GM12864 (cell line): ENCODE measurements at places on chromosomes 13 and 19.

DNA sequence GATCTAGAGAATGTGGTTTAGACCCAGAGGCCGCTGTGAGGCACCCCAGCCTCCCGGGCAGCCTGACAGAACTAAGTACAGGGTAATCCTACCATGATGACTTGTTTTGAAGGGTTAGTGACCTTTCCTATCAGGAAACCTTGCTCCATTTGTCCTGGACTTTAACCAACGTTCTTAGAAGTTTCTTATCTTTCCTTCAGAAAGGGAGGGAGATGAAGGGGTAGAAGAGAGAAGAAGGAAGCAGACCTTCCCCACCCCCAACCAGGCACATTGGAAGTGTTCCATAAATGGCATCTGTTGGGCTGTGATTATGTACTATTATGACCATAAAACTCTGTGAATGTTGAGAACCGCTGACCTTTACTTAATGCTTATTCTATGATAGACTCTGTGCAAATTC is 184.2 kb downstream of the OXGR1 start:
- no peak for DNase-seq

- no peak for DNase-seq
Measured at GRCh38 chr19:19520989-19521388, 5.0 kb downstream of the NDUFA13 start.

- DNase-seq: no peak
Measured at GRCh38 chr13:46389457-46390451, 2.7 kb upstream of the RUBCNL start.

- no peak for DNase-seq
Measured at GRCh38 chr13:44451126-44451525, 77.5 kb downstream of the SERP2 start.

DNA sequence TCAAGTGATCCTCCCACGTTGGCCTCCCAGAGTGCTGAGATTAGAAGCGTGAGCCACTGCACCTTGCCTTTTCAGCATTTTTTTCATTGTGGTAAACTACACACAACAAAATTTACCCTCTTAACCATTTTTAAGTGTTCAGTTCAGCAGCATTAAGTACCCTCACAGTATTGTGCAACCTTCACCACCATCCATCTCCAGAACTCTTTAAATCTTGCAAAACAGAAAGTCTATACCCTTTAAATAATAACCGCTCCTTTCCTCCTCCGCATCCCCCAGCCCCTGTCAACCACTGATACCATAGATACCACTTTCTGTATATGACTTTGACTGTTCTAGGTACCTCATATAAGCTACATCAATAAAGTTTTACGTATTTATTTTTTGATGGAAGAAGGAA is 20.8 kb upstream of the CASP14 start:
- no peak for DNase-seq

- no peak for DNase-seq
Measured at GRCh38 chr19:16470541-16470910, 1.2 kb downstream of the EPS15L1 start.

- no peak for DNase-seq
Measured at GRCh38 chr19:518598-519231, 11.4 kb downstream of the TPGS1 start.

GRCh38 chr13:103157016-103157415 is 90.8 kb upstream of the SLC10A2 start:
- no peak for DNase-seq

DNA sequence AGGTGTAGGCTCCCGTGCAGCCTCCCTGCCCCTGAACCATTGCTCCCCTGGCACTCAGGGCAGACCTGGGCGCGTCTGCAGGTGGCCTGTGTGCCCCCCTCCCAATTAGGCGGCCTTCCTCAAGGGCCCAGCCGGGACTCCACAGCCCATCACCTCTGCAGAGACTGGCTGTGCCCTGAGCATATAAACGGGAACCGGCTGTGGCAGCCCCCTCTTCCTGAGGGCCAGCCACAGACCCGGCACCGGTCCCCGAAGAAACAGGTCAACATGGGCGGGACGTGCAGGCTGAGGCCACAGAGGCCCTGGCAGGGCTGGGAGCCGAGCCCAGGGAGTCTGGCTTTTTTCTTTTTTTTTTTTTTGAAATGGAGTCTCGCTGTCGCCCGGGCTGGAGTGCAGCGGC is 12.0 kb downstream of the PIAS4 start:
- no peak for DNase-seq

DNA sequence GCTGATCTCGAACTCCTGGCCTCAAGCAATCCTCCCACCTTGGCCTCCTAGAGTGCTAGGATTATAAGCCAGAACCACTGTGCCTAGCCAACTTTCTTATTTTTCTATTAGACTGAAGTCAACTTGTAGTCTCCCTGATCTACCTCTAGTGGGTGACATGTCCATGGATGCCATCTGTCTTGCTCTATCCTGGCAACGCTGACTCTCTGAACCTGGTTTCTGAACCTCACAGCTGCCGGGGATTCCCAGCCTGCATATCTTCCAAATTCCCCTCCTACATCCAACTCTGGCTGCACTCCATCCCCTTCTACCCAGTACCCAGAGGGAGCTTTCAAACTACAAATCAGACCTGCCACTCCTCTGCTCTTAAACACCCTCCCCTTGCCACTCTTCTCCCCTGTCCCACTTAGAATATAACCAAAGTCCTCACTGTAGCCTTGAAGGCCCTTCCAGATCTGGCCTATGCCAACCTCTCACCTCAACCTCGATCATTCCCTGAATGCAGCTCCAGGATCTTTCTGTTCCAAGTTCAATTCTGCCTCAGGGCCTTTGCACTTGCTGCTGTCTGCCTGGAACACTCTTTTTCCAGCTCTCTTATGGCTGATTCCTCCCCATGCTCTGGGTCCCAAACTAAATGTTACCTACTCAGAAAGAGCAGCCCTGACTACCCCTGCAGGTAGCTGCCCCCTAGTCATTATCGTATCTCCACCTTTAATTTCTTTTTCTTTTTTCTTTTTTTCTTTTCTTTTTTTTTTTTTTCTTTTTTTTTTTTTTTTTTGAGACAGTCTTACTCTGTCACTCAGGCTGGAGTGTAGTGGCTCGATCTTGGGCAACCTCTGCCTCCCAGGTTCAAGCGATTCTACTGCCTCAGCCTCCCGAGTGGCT is 2.2 kb downstream of the CLIP3 start:
- no peak for DNase-seq

GRCh38 chr13:98201984-98202383 is 24.9 kb upstream of the RNF113B start:
- DNase-seq: no peak

GRCh38 chr13:113554333-113554700 is 30.2 kb upstream of the TFDP1 start:
- no peak for DNase-seq

DNA sequence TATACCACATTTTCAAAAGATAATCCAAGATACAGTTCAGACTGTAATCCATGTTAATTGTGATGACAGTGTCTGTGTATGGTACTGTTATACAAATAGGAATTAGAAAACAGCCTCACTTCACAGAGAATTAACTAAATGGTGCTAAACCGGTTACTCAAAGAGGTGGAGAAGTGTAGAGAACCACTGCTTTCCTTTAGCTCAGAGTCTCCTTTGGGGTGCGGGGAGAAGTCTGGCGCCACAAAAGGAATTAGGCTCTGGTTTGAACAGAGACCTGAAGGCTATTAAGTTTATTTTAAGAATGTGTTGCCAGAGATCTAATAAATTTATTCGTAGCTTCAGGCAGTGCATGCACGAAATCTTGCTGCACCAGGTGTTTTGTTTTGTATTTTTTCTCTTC is 65.8 kb downstream of the FREM2 start:
- DNase-seq: no peak

DNA sequence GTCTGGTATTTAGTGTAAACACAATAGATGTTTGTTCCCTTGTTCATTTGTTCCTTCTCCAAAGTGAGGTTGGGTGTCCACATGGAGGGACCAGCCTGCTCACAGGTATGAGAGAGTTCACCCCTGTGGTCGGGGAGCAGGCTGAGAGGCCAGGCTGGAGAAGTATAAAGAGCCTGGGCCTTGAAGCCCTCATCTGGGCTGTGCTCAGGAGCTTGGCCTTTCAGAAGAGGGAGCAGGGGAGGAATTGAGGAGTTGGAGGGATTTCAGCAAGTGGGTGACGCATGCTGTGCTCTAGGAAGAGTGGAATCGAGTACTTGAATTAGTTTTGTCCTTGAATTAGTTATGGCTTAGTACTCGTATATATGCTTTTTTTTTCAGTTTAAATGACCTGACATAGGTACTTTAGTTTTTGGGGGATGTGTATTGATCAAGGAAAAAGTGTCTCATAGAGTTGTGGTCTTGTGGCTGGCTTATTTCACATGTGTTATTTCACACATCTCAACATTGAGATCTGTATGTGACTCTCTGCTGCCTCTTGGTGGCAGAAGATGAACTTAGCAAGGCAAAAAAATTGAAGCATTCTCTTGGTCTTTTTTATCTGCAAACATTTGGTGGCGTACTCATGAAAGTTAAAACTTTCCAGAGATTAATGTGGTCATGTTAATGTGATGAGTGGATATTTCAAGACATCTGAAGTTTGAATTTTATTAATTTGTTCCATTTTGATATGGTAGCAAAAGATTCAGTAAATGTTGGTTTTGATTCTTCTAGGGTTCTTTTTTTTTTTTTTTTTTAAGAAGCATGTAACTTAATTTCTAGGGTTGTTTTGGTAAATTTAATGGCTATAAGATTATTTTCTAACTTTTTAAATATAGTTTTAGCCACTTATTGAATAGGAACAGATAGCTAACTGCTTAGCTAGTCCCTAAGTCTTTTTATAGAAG is 54.3 kb downstream of the SLAIN1 start:
- peak; percentile 45 for DNase-seq

DNA sequence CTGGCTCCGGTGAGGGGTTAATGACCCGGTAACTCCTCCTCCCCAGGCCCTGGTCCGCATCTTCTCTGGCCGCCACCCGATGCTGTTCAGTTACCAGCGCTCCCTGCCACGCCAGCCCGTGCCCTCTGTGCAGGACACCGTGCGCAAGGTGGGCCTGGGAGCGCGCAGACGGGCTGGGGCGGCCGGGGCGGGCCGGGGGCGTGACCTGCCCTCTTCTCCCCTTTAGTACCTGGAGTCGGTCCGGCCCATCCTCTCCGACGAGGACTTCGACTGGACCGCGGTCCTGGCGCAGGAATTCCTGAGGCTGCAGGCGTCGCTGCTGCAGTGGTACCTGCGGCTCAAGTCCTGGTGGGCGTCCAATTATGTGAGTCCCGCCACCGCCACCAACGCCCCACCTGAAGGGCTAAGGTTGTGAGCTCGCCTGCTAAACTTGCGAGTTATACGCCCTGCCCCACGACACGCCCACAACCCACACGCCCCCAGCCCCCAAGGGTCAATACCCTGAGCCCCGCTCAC is 10.4 kb downstream of the CPT1C start:
- no peak for DNase-seq

- DNase-seq: peak; percentile 12
Measured at GRCh38 chr13:39510316-39510695, 92.7 kb downstream of the LHFPL6 start.

GRCh38 chr19:57103573-57104277 is 16.1 kb upstream of the USP29 start:
- DNase-seq: peak; percentile 10

GRCh38 chr19:996051-996838 is 4.0 kb upstream of the GRIN3B start:
- no peak for DNase-seq

DNA sequence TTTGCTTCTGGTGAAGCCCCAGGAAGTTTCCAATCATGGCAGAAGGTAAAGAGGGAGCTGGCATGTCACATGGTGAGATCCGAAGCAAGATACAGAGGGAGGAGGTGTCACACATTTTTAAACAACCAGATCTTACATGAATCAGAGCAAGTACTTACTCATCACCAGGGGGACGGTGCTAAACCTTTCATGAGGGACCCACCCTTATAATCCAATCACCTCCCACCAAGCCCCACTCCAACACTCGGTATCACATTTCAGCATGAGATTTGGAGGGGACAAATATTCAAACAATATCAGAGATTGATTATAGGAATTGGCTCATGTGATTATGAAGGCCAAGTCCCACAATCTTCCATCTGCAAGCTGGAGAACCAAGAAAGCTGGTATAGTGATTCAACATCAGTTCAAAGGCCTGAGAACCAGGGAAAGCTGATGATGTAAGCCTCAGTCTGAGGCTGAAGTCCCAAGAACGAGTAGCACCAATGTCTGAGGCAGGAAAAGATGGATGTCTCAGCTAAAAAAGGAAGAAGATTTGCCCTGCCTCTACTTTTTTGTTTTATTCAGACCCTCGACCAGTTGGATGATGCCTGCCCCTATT is 58.6 kb upstream of the WDFY2 start:
- DNase-seq: no peak

DNA sequence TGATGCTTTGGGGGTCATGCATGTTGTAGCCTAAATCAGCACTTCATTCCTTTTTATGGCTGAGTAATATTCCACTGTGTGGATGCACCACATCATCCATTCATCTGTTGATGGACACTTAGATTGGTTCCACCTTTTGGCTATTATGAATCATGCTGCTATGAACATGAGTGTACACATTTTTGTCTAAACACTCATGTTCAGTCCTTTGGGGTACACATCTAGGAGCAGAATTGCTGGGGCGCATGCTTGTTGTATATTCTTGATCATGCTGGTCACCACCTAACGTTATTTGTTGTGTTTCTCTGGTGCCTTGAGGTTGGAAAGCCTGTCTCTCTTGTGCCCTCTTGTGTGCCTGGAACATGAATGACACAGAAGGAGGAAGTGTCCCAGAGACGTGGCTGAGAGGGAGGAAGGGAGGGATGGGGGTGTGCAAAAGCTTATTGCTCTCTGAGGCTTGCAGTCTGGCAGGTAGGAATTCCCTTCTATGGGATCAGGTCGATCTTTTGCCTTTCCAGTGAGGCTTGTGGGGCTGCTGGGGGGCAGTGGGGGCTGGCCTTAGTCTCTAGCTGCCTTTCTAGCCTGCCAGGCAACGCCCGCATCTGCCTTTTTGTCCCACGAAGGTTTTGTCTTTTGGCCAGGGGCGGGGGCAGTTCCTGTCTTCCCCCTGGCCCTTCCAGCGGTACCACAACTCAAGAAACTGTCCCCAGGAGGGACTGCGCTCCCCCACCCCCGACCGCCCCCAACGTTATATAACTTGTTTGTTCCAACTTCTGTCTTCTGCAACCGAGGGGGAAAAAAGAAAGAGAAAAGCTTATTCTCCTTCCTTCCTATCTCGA is 7.6 kb downstream of the KLHL26 start:
- DNase-seq: no peak

DNA sequence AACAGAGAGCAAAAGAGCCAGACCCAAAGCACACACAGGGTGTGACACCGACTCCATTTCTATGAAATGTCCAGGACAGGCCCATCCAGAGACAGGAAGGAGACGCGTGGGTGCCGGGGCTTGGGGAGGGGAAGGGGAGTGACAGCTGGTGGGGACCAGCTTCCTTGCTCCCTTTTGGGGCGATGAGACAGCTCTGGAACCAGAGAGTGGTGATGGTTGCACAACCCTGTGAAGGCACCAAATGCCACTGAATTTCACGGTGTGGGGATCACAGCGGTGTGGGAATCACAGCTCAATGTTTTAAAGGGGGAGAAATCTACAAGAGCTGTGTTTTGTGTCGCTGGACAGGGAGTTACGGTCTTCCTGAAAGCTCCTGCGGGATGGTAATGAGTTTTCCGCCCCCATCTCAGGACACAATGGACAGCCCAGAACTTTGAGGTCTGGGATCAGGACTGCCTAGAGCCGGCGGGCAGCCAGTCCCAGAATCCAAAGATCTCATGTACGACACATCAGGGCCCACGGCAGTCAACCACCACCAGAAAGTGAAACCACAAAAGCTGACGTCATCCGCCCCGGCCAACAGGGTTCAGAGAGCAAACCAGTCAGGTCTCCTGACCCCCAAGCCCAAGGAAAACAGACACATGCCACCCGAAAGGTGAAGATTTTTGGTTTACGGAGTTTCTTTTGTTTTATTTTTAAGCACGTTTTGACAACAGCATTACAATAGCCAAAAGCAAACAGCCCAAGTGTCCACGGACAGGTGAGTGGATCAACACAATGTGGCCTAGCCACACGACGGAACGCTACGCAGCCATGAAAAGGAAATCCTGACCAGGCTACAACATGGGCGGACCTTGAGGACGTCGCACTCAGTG is 7.3 kb downstream of the SGTA start:
- DNase-seq: no peak
